ENCODE measurements at places on chromosomes 3 and 15. TPM values are rescaled to one million over a fixed set of nuclear protein-coding genes. Genes with fewer than 3 reads are reported as not detected.

GRCh38 chr3:87873136-87873535, 185.7 kb downstream of the CGGBP1 start:
- peaks cover 4% of the 10 kb centered on the region for H3K4me1 ChIP-seq
- no peaks in the 10 kb centered on the region for H3K27me3 ChIP-seq
- H3K27ac ChIP-seq = no peak overlapping the region
- no peaks in the 10 kb centered on the region for H3K36me3 ChIP-seq
- DNase-seq = no peak

- no peaks in the 10 kb centered on the region for H3K36me3 ChIP-seq
- H3K4me1 ChIP-seq = no peaks in the 10 kb centered on the region
- no peak overlapping the region for H3K4me3 ChIP-seq
Measured at GRCh38 chr3:25182794-25183193, 245.3 kb upstream of the RARB start.

DNA sequence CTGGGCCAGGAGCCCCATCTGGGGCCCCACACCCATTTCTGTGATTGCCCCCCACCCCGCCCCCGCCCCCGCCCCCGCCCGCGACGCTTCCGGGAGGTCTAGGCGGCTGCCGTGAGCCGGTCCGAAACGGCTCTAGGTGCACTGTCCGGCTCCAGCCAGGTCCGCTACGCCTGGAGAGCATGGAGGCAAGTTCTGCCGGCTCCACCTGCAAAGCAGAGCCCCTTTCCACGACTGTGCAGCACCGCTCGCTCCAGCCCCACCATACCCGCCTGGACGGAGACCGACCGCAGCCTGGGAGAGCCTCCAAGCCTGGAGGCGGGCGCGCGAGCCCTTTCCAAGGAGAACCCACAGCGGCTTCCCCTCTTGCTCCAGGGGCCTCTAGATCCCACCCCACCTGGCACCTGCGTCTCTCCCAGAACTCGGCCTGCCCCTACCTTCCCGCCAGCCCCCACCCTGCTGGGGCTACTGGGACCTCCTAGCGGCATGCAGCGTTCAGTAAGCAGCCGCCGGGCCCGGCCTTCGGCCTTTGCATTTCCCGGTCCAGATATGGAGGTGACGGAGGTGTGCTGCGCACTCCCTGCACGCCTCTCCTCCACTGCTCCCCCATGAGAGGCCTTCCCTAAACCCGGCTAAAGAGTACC, 66.2 kb downstream of the KLF13 start:
- H3K4me1 ChIP-seq = peaks cover 13% of the 10 kb centered on the region
- peaks cover 53% of the 10 kb centered on the region for H3K27me3 ChIP-seq
- no peak overlapping the region for H3K27ac ChIP-seq

DNA sequence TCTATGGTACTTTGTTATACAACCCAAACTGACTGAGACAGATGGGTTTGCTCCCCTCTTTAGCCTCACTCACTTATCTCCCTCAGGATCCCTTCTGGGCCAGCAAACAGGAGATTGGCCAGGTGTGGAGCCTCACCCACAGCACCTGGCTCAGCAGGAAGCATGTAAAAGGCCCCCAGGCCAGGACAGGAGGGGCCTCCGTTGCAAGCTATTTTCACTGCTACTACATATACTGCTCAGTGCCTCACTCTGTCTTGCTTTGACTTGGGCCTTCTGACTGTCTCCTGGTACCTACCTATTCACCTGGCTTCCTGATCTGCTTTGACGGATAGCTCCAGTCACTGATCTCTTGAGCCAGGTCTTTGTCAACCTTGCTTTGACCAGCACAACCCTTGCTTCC, 20.4 kb upstream of the TPM1 start:
- peaks cover 17% of the 10 kb centered on the region for H3K4me1 ChIP-seq
- no peak for DNase-seq
- no peaks in the 10 kb centered on the region for H3K36me3 ChIP-seq
- no peak overlapping the region for H3K4me3 ChIP-seq

- H3K4me3 ChIP-seq = no peak overlapping the region
- no peaks in the 10 kb centered on the region for H3K27me3 ChIP-seq
- H3K27ac ChIP-seq = peak overlapping the region; percentile 14
- peaks cover 7% of the 10 kb centered on the region for H3K36me3 ChIP-seq
Measured at GRCh38 chr3:193655831-193656433, 62.9 kb downstream of the OPA1 start.

GRCh38 chr3:98763076-98763475, at the start of gene ST3GAL6:
Gene ST3GAL6 (plus strand): TSS chr3:98763340. CDS start chr3:98768441, 5,101 bp downstream.
- peak within 1 kb of the TSS; percentile 12 for H3K27ac ChIP-seq
- peaks cover 53% of the 10 kb centered on the region for H3K4me1 ChIP-seq

DNA sequence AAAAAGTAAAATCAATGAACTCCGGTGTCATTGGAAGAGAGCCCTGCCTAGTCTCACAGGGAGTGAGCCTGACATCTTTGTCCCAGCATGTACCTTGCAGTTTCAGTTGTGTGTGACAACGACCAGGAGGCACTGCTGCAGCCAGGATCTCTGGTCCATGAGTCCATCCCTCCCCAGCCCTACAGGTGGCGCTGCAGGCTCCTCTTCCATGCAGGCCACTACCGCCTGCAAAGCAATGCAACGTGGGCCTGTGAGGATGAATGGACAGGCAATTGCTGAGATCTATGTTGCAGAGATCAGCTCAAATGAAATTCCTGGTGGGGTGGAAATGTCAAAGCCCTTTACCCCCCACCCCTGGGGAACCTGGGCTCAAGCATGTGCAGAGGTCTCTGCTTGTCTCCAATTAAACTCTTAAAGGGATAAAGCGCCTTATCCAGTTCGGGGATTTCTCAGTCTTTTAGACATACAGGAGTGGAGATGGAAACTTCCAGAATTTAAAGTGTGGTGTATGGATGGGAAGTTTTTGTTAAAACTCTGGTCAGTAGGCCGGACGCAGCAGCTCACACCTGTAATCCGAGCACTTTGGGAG, 35.8 kb downstream of the TKT start:
- DNase-seq = peak; percentile 78
- no peak overlapping the region for H3K27ac ChIP-seq
- no peaks in the 10 kb centered on the region for H3K4me1 ChIP-seq
- peaks cover 9% of the 10 kb centered on the region for H3K27me3 ChIP-seq

- H3K4me1 ChIP-seq = no peaks in the 10 kb centered on the region
- no peaks in the 10 kb centered on the region for H3K36me3 ChIP-seq
- H3K27me3 ChIP-seq = peaks cover 4% of the 10 kb centered on the region
- H3K27ac ChIP-seq = no peak overlapping the region
- H3K4me3 ChIP-seq = no peak overlapping the region
- no peak for DNase-seq
Measured at GRCh38 chr3:189502676-189503257, 128.4 kb upstream of the TP63 start.

- no peak overlapping the region for H3K27ac ChIP-seq
- no peak overlapping the region for H3K4me3 ChIP-seq
- H3K36me3 ChIP-seq = peaks cover 10% of the 10 kb centered on the region
- H3K4me1 ChIP-seq = peaks cover 10% of the 10 kb centered on the region
Measured at GRCh38 chr3:126450219-126450618, 25.5 kb downstream of the ZXDC start.

- DNase-seq = no peak
- no peak overlapping the region for H3K4me3 ChIP-seq
Measured at GRCh38 chr3:112061152-112061551, 25.0 kb upstream of the C3orf52 start.

FEZF2 gene
- not detected for total RNA-seq

BBX gene
- 61.2 TPM for total RNA-seq

IGDCC3 gene
- 125 TPM for total RNA-seq

C3orf20 gene
- 0.19 TPM for total RNA-seq

CKMT1A gene
- total RNA-seq = 4.0 TPM

SPTBN5 gene
- 6.6 TPM for total RNA-seq
